ENCODE measurements at places on chromosomes 1 and 21.
A peak's percentile ranks its signal among the peaks of the same experiment; 100 is the strongest.

GRCh38 chr1:185015631-185016030 lies 29.7 kb upstream of the RNF2 start:
- no peak for DNase-seq

DNA sequence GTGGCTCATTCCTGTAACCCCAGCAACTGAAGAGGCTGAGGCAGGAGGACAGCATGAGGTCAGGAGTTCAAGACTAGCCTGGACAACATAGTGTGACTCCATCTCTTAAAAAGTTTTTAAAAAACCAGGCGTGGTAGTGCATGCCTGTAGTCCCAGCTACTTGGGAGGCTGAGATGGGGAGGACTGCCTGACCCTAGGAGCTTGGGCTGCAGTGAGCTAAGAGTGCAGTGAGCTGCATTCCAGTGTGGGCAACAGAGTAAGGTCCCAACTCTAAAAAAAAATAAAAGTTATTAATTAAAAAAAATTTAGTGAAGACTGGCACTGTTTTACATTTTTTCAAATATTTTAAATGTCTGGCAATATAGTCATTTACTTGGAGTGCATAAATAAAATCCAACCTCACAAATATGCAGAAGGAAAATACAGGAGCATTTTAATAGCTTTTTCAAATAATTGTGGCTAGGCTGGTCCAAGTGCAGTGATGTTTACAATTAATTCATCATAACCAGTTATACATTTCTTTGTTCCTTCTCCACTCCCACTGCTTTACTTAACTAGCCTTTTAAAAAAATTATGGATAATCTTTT lies 10.8 kb downstream of the ZBTB8OS start:
- no peak for DNase-seq

DNA sequence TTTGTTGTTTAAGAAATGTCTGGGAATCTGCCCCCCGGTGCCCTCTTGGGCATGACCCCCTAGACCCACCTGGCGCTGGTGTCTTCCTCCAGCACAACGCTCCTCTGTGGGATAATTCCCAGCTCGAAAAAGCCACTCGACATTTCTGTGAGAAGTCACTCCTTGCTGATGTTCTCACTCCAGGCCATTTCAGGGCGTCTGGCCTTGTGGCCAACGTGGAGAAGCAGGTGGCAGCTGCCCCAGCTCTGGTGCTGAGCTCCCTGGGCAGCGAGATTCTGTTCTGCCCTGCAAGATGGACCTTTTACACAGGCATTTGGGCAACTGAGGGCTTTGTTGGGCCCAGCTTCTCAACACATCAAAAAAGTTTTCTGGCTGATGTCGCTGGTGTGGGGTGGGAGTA lies 147.7 kb upstream of the WNT4 start:
- DNase-seq: no peak

DNA sequence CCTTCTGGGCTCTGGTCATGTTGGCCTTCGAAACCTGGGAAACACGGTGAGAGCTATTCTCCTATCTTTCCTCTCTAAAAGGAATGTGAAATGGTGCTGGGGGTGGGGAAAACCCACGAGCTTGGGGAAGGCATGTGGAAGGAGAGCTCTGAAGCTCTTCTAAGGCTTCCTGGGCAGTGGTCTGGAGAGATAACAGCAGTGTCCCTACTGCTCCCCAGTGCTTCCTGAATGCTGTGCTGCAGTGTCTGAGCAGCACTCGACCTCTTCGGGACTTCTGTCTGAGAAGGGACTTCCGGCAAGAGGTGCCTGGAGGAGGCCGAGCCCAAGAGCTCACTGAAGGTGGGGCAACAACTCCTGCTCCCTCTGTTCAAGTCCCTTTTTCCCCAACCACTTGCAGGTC lies 2.8 kb downstream of the USP21 start:
- DNase-seq: no peak

DNA sequence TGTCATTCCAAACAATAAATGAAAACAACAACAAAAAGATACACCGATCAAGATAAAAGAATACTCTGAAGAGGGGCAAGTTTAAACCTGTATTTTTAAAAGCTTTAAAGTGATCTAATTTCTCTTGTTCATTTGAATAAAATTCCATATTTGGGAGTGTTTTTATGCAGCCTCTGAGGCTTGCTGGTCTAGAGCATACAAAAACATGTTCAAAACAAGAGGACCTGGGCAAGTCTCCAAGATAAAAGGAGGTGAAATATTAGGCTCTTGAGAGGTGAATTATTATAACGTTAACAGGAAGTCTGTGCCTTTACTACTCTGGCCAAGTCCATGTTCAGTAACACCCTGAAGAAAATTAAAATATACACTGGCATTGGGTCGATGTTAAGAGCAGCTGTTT lies 20.1 kb downstream of the URB1 start:
- no peak for DNase-seq

- no peak for DNase-seq
Observed at GRCh38 chr1:199723250-199723956, 304.1 kb upstream of the NR5A2 start.

DNA sequence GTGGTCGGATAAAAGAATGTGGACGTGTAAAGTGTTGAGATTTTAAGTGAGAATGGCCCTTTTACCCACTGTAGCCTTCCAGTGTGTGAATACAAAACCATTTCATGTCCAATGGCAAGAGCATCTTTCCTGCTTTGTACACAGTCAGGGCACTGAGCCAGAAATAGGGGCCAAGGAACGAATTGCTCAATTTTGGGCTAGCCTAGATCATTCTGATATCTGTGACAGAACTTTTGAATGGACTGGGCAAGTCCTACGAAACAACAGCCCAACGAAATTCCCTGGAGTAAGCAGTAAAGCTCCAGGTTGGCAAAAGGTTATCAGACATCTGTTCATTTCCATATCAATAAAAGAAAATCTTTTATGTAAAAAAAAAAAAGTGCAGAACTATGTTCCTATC lies 5.5 kb downstream of the KIF26B start:
- DNase-seq: no peak

GRCh38 chr1:7455796-7456721 lies 315.0 kb upstream of the VAMP3 start:
- no peak for DNase-seq

DNA sequence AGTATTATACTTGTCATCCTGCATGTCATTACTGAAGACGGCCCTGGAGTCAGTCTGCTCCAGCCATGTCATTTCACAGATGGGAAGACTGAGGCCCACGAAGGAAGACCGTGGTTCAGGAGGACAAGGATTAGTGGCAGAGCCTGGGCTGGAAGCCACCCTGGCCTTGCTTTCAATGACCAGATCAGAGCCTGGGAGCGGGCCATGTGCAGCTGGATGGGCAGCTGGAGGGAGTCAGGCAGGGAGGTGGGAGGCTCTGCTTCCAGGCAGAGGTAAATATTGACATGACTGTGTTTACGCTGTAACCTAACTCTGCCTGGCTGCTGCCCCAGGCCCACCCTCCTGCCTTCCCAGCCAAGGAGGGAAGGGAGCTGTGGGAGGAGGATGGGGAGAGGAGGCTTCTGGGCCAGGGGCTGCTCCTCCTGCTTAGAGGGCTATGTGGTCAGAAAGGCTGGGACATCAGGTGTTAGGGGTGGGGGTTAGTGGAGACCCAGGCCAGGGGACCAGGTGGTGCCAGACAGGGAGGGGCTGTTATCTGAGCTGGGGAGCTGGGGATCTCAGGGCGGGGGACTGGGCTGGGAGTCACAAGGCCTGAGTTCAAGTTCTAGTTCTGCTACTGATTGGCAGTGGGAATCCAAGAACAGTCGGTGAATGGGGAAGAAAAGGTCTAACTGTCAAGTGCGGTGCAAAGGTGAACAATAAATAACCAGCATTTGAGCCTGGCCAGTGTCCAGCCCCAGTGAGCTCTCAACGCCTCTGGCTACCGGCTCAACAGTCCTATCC lies 48.5 kb upstream of the ECE1 start:
- DNase-seq: no peak

DNA sequence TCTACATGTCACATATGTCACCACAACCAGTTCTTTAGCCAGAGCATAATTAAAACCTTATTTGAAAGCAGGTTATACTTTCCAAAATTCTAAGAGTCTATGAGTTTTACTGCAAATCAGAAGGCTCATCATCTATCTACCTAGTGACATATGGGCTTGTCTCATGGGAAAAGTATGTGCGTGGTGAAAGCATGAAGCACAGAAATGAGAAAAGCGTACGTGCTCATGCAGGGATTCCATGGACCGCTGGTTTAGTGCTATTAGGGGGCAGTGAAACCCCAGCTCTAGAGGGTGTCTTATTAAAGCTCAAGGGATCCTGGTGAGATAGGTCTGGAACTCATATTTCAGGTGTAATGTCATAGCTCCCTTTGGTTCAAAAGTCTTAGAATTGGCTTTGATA lies 50.2 kb downstream of the FAM163A start:
- DNase-seq: no peak

- no peak for DNase-seq
Observed at GRCh38 chr1:109229531-109230127, 15.9 kb downstream of the SARS1 start.

DNA sequence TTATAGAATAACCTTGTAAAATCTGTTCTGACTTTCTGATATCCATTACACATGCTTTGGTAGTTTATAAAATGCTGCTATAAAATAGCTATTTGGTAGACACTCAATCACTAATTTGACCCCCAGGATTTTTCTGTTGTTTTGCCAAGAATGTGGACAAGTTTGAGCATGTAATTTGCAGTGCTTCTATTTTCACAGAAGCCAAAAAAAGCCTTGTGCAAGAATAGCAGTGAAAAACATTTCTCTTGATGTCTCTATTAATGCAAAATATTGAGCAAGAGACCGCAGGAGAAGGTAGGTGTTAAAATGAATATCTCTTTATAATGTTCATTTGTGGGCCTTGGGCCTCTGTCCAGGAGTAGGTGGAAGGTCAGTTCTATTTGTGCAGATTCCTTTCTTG lies 22.5 kb downstream of the MAP3K7CL start:
- DNase-seq: no peak

DNA sequence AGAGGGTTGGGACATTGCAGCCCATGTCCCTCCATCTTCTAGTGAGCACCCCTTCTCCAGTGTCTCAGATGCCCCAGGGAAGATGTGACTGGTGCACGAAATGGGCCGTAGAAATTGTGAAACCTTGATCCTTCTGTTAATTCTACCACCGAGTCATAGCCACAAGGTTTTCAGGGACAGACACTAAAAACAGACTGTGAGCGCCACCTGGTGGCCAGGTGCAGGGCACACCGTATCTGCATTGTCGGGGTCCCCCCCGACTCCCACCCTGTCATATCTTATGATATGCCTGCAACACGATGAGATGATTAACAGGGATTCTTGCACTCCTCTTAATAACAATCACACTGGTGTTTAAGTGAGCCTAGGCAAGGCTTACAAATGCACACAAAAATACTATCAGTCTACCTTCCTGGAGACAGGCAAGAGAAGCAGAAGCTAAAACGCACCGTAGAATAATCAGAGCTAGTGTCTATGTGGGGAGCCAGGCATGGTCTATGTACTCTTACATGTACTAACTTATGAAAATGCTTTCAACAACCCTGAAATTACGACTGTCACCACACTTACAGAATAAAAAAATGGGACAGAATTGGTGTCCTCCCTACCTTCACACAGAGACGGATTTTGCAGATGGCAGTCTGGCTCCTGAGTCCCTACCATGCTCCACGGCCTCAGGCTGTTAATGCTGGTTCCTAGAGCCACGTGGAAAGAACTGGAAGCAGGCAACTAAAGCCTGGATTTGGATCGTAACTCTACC lies 57.9 kb downstream of the FHAD1 start:
- peak; percentile 33 for DNase-seq

DNA sequence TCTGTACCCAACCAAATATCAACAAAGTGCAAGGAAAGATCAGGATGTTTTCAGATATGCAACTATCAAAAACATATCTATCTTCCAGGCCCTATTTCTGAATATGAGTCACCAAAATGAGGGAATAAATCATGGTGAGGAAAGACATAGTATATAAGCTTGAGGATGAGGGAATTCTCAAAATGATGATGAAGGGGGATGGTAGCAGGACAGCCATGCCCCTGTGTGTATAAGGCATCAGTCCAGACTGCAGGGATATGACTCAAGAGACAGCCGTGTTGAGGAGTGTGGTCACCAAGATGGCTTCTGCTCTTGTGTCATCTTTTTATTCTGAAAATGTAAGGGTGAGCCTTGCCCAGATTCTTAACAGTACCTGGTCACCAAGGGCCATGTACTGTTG lies 4.4 kb upstream of the WDR64 start:
- DNase-seq: no peak

DNA sequence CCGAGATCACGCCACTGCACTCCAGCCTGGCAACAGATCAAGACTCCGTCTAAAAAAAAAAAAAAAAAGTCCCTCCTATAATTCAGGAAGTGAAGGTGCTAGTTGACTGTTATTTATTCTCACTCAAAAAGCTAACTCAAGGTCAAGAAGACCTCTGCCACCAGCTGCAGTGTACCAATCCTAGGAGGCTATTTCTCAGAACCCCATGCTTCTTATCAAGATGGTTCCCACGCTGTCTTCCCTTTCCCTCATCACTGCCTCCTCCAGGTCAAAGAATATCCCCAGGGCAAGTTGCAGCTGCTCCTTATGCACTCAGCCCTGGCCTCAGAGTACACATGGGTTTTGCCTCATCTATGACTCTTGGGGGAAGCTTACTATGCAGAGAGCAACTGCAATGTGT lies 53.6 kb downstream of the RERE start:
- no peak for DNase-seq

- no peak for DNase-seq
Observed at GRCh38 chr21:34907461-34908418, 141.4 kb downstream of the RUNX1 start.

GRCh38 chr1:230633469-230633868 lies 8.8 kb upstream of the COG2 start:
- no peak for DNase-seq

- no peak for DNase-seq
Observed at GRCh38 chr1:214604523-214604922, 1.5 kb downstream of the CENPF start.

DNA sequence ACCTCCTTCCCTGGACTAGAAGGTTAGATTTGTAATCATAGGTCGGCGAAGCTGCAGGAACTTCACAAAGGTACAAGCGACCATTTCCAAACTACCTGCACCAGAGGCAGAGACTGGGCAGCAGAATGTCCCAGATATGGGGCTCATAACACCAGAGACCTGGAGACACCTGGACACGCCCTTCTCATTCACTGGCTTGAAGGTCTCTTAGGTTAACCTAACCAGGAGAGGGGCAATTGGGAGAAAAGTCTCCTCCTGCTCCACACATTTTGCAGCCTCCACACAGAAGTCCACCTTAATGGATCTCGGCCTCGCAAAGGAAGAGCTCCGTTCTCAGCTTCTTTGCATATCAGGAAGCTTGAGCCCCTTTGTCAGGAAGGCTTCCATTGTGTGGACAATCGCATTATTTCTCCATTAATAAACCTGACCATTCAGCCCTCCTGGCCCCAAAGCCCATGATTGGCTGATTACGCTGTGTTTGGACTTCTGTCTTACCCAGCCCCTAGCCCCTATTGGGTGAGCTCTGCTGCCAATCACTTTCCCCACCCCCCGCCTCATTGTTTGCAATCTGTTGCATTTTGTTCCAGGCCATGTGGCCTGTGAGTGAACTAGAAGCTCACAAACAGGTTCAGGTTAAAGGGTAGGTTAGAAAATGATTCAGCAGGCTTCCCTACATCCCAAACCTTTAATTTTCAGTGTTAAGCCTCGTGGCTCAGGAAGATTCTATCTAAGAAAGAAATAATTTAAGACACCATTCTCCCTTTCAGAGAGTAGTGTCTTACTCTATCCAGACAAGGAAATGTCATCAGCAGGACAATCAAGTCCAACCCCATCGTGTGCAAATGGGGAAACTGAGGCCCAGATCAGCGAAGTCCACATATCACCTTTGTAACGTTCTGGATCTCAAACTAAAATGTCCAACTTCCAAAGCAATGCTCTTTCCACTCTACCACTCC lies 2.8 kb downstream of the MYCL start:
- no peak for DNase-seq
